Activated T-helper 9 cell treated with anti-CD3 and anti-CD28 coated beads, Interleukin-2, amount 50 U/mL, for 16 hours (primary cell): ENCODE measurements at places on chromosomes 7 and 10.

DNA sequence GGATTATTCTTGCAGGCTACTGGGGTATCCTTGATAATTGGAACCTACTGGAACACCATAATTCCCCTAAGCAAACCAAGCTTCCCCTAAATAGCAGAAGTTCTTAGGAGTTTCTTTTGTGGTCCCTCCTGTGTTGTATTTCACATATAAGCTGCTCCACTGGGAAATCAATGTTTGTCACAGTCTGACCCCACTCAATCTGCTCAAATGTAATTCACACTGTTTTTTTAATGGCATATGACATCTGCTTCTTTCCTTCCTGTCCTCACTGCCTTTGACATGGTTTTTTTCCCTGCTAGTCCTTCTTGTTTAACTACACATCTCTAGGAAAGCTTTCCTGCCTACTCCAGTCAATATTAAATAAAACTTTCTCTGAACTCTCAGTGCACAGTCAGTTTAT is 1.8 kb upstream of the PTPRZ1 start:
- no peak for DNase-seq

GRCh38 chr7:105934572-105935185 is 28.4 kb upstream of the CDHR3 start:
- DNase-seq, result no peak

DNA sequence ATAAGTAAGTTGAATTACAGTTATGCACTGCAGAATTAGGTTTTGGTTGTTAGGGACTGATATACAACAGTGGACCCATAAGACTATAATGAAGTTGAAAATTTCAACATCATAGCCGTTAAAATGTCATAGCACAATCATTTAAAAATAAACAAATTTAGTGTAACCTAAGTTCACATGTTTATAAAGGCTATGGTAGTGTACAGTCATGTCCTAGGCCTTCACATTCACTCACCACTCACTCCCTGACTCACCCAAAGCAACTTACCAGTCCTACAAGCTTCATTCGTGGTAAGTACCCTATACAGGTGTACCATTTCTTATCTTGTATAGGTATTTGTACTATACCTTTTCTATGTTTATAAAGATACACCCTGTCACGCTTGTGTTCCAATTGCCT is 113.7 kb downstream of the RAB11FIP2 start:
- DNase-seq, result no peak

- no peak for DNase-seq
Observed at GRCh38 chr7:3082386-3082785, 38.7 kb upstream of the CARD11 start.

DNA sequence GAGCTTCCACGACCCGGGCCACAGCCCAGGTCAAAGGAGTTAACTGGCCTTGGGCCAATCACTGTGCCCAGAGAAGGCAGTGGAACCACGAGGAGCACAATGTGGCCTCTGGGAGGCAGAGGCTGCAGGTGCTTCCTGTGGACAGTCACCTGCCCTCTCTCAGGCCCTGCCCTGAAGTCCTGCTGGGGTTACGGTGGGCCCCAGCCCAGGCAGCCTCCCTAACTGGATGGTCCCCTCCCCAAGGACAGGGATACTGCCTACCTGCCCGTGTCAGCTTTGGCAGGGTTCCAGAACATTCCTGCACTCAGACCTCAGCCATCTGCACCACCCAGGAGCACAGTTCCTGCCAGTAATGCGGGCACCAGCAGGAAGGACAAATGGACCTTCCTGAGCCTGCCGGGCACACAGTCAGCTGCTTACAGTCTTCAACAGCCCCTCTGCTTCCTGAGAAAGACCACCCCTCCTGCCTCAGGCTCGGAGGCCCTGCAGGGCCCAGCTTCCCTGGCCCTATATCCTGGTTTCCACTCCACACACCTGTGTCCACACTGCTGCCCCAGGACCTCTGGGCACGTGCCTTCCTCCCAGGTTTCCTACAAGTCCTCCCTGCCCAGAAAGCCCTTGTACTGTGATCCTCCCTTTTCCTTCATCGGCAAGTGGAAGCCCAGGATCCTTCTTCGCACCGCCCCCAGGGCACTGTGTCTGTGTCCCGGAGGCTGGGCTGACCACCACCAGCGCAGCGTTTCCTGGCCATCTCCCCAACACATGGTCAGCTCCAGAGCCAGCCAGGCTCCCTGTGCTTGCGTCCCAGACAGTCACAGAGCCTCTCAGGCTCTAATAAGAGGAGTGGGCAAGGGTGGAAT is 23.3 kb downstream of the WDR86 start:
- DNase-seq, result no peak

- DNase-seq, result no peak
Observed at GRCh38 chr7:16801111-16801542, 3.7 kb downstream of the AGR2 start.

DNA sequence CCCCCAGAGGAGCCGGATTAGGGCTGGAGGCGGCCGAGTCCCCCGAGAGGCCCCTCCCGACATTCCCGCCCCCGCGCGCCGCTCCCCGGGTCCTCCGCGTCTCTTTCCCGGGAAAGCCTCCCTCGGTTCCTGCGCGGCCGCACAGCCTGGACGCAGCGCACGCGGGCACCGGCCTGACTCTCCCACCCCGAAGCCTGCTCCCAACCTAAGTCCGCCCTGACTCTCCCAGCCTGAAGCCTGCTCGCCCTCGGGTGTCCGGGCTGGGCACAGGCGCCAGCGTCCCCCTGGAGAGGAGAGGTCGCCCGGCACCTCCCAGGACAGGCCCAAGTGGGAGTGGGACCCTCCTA is 441 bp upstream of the VENTX start:
- no peak for DNase-seq

DNA sequence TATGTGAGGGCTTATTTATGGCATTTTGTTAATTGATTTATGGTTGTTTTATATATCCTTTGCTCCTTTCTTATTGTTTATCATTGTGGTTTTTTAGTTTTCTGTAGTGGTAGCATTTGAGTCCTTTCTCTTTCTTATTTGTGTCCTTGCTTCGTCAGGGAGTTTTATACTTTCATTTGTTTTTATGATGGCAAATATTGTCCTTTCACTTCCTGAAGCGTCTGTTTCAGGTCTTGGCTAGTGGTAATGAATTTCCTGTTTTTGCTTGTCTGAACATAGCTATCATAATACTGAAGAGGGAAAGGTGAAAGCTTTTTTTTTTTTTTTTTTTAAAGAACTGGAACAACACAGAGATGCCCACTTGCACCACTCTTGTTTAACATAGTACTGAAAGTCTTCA is 228.2 kb downstream of the ATRNL1 start:
- no peak for DNase-seq

GRCh38 chr10:23558361-23558799 is 119.5 kb downstream of the OTUD1 start:
- no peak for DNase-seq

DNA sequence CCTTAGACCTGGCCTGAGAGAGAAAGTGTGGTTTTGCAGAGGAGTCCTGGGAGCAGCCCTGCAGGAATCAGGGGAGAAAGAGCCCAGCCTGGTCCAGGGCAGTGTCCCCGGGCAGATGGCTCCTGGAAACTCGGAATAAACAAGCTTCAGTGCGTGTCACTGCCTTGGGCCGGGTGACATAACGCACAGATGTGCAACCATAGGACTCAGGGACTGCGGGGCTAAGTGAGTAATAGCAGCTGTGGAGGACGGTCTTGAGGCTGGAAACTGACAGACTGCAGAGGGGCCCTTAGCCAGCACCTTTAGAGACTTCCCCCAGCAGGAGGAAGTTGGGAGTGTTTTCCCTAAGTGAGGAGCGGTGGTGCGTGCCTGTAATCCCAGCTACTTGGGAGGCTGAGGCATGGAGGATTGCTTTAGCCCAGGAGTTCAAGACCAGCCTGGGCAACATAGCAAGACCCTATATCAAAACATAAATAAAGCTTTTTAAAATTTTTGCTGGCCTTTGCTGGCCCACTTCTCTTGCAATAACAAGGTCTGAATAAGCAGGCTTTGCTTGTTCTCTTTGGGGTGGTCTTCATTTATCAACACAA is 5.3 kb upstream of the CLIP2 start:
- no peak for DNase-seq

DNA sequence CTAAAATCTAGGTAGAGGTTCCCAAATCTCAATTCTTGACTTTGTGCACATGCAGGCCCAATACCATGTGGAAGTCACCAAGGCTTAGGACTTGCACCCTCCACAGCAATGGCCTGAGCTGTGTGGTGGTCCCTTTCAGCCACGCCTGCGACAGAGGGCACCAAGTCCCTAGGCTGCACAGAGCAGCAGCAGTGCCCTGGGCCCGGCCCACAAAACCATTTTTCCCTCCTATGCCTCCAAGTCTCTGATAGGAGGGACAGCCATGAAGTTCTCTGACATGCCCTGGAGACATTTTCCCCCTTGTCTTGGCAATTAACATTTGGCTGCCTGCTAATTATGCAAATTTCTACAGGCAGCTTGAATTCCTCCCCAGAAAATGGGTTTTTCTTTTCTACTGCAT is 375.5 kb downstream of the SORCS1 start:
- DNase-seq, result no peak

DNA sequence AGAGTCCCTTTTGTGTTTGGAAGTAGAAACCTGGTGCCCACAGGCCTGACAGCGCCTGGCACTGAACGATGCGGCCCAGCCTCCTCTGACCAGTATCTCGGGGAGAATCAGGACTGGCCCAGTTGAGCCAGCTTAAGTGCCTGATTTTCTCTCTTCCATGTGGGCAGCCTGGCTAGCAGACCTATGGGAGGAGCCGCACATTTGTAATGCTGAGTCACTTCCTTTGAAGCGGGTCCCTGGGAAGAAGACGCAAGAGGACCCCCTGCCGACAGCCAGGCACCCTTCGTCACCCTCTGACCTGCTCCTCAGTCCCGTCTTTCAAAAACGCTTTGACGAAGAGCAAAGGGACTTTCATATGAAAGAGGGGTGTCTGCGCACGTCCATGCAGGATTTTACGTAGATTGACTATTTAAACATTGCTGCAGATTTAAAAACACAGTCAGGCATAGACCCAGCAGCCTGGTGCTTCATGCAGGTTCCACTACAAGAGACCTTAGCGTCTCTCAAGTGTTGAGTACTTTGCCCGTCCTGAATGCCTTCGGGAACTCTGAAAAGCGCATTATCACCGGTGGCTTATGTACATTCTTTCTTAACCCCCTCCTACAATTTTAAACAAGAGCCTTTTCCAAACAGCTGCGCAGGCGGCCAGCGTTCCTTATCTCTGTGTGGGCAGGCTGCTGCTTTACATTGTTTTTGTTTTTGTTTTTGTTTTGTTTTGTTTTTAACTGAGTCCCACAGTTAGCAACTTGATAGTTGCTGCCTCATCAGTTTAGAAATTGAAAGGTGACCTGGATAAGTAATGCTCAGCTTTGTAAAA is 36.5 kb upstream of the AP5Z1 start:
- DNase-seq, result no peak

DNA sequence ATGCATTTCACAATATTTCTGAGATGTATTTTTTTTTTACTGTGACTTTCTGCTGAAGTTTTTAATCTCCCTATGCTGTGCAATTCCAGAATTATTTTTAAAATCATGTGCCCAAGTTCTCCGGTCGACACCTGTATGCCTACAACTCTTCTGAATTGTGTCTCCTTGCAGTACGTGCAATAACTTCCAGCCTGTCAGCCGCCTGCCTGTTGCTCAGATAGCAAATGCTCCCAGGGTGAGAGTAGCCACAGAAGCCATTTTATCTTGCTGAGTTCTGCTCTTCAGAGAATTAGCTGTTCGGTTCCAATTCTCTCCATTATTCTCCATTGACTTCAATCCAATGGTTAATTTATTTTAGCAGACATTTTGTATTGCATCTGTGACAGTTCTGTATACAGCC is 188.3 kb downstream of the CDC14C start:
- DNase-seq, result no peak
